ENCODE measurements at places on chromosomes 3 and 15. TPM values are rescaled to one million over a fixed set of nuclear protein-coding genes. Genes with fewer than 3 reads are reported as not detected.

DNA sequence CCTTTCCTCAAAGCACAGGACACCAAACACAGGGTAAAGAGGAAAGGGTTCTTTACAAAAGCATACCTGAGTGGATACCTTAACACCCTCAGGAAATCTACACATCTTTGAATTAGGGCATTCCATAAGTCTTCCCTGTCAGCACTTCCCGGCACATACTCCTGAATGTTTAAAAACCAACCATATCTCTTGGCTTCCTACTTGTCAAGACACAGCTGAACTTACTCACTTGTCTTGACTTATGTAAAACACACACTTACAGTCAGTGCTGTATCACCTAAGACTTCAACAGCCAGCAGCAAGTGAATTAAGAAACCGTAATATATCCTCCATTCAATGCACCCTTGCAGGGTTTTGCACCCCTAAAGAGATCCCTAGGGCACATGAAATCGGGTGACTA lies 17.5 kb downstream of the IL1RAP start:
- no peak overlapping the region for H3K4me3 ChIP-seq
- H3K4me1 ChIP-seq, result no peaks in the 10 kb centered on the region
- no peak for DNase-seq
- peaks cover 9% of the 10 kb centered on the region for H3K36me3 ChIP-seq

DNA sequence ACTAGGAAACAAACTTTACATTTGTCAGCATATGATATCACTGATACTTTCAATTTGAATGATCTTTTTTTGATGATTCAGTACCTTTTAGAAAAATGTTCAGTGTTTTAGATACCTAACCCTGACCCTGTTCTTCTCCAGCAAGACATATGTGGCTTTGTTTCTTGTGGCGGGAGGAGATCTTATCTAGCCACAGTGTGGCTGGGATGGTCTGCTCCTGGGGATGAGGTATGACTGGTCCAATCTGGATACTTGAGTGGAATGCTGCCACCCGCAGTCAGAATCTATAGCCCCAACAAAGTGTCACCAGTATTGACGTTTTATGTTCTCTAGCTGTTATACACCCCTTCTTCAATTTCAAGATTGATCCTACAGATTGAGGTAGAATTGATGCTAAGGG lies 439.0 kb upstream of the GOLIM4 start:
- H3K36me3 ChIP-seq, result no peaks in the 10 kb centered on the region
- no peak overlapping the region for H3K4me3 ChIP-seq
- no peaks in the 10 kb centered on the region for H3K4me1 ChIP-seq
- no peak for DNase-seq
- no peaks in the 10 kb centered on the region for H3K27me3 ChIP-seq

The SNRPA1 gene
- 109 TPM for total RNA-seq

The DUOX2 gene
- total RNA-seq, result not detected

The SENP8 gene
- total RNA-seq, result 1.3 TPM

The RLBP1 gene
- total RNA-seq, result not detected

- H3K4me1 ChIP-seq, result no peaks in the 10 kb centered on the region
- no peak overlapping the region for H3K4me3 ChIP-seq
- H3K36me3 ChIP-seq, result no peaks in the 10 kb centered on the region
- H3K27me3 ChIP-seq, result no peaks in the 10 kb centered on the region
- DNase-seq, result peak; percentile 39
- no peak overlapping the region for H3K27ac ChIP-seq
Measured at GRCh38 chr3:36700537-36701248, 63.7 kb downstream of the DCLK3 start.

The CTSH gene
- 54.8 TPM for total RNA-seq

DNA sequence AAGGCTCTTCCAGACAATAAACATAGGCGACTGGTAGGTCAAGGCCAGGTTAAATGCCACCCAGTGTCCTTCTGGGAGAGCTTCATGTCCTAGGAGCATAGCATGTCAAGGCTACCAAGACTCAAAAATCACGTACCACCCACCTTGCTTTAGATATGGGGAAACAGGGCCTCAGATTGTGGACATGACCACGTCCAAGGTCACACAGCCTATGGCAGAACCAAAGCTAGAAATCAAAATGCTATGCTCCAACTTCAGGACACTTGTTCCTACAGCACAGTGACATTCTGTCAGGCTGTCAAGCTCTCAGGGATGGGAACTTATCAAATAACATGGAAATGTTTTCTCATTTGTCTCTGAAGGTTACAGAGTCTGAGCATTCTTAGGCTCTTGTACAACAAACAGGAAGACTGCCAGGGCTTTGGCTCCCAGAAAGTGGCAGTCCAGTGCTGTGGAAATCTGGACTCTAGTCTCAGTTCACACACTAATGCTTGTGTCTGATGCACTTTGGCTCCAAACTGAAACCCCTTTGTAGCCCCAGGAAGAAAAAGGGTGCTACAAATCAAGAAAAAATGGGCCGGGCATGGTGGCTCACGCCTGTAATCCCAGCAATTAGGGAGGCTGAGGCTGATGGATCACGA lies 170.4 kb upstream of the LPP start:
- H3K36me3 ChIP-seq, result peaks cover 16% of the 10 kb centered on the region
- H3K4me1 ChIP-seq, result peaks cover 55% of the 10 kb centered on the region
- DNase-seq, result no peak

The CLDN11 gene
- total RNA-seq, result not detected

GRCh38 chr3:94615275-94616065 lies 552.6 kb downstream of the NSUN3 start:
- no peak for DNase-seq
- no peak overlapping the region for H3K27ac ChIP-seq
- no peaks in the 10 kb centered on the region for H3K27me3 ChIP-seq
- no peaks in the 10 kb centered on the region for H3K36me3 ChIP-seq
- no peaks in the 10 kb centered on the region for H3K4me1 ChIP-seq

GRCh38 chr3:79421273-79421672 lies 346.5 kb downstream of the ROBO1 start:
- no peaks in the 10 kb centered on the region for H3K27me3 ChIP-seq
- no peak overlapping the region for H3K4me3 ChIP-seq
- H3K36me3 ChIP-seq, result no peaks in the 10 kb centered on the region
- no peak overlapping the region for H3K27ac ChIP-seq
- DNase-seq, result no peak
- H3K4me1 ChIP-seq, result no peaks in the 10 kb centered on the region

- no peak overlapping the region for H3K27ac ChIP-seq
- no peaks in the 10 kb centered on the region for H3K4me1 ChIP-seq
- no peak overlapping the region for H3K4me3 ChIP-seq
- no peak for DNase-seq
- H3K36me3 ChIP-seq, result no peaks in the 10 kb centered on the region
Measured at GRCh38 chr3:109818081-109818480, 480.7 kb upstream of the DPPA4 start.

DNA sequence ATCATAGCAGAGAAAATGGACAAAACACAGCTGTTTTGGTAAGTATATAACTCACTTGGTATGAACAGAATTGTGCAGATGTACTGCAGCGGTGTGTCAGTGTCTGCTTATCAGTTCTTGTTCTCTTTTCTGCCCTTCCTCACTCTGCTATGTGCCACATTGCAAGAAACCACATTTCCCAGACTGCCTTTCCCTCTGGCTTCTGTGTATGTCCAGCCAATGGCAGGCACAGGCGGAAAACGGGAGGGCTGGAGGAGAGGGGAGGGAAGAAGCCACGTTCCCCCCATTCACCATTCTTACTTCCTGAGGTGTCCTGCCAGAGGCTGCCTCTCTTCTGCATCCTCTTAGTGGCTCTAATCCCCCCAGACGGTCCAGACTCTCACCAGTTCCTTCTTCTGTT lies 15.4 kb downstream of the HHLA2 start:
- H3K4me3 ChIP-seq, result no peak overlapping the region
- no peak for DNase-seq

GRCh38 chr3:14200276-14200675 lies 21.7 kb downstream of the LSM3 start:
- H3K27ac ChIP-seq, result no peak overlapping the region
- no peaks in the 10 kb centered on the region for H3K27me3 ChIP-seq
- DNase-seq, result no peak
- H3K4me1 ChIP-seq, result no peaks in the 10 kb centered on the region
- no peak overlapping the region for H3K4me3 ChIP-seq
- H3K36me3 ChIP-seq, result peaks cover 12% of the 10 kb centered on the region

DNA sequence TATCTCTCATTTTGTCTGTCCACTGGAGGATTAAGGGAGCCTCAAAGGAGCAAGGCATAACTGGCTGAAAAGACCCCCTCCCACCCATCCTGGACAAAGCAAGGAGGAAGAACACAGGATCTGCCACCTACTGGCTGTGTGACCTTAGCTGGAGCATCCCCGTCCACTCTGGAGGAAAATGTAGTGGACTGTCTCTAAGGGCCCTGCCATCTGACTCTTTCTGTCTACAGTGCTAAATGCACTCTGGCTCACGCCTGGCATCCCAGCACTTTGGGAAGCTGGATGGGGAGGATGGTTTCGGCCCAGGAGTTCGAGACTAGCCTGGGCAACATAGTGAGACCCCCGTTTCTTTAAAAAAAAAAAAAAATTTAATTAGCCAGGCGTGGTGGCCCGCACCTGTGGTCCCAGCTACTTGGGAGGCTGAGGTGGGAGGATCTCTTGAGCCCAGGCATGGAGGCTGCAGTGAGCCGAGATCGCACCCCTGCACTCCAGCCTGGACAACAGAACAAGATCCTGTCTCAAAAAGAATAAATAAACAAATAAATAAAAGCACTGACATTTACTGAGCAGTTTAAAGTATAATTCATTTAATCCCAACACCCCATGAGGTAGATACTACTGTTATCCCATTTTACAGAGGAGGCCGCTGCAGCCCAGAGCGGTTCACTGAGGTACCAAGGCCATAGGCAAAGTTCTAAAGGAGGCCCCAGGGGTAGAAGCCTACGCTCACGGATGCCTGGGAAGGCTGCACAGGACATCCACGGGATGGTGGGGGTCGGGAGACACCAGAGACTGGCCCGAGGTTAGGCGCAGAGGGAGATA lies 1.1 kb downstream of the TBC1D2B start:
- peaks cover 19% of the 10 kb centered on the region for H3K36me3 ChIP-seq
- peaks cover 50% of the 10 kb centered on the region for H3K4me1 ChIP-seq
- no peaks in the 10 kb centered on the region for H3K27me3 ChIP-seq
- peak overlapping the region; percentile 95 for H3K4me3 ChIP-seq
- H3K27ac ChIP-seq, result peak overlapping the region; percentile 87

The KLHL6 gene
- 40.4 TPM for total RNA-seq

The GHSR gene
- not detected for total RNA-seq

DNA sequence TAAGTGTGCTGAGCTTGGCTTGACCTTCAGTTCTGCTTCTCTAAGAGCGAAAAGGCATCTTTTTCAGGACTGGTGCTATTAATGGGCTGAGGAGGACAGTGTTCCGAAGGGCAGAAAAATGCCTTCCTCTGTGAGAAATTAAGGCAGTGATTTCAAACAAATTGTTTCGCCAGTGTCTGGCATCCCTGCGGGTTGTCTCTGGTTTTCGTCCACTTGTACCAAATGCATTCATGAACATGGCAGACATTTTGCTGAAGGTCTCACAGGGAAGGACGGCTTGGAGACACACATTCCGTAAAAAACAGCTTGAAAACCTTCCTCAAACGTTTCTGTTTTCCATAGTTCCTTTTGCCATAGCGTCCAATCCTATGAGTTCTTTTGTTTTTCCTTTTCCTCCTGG lies 57.1 kb downstream of the CEMIP start:
- DNase-seq, result no peak
- no peak overlapping the region for H3K4me3 ChIP-seq
- H3K4me1 ChIP-seq, result no peaks in the 10 kb centered on the region
- H3K36me3 ChIP-seq, result no peaks in the 10 kb centered on the region

DNA sequence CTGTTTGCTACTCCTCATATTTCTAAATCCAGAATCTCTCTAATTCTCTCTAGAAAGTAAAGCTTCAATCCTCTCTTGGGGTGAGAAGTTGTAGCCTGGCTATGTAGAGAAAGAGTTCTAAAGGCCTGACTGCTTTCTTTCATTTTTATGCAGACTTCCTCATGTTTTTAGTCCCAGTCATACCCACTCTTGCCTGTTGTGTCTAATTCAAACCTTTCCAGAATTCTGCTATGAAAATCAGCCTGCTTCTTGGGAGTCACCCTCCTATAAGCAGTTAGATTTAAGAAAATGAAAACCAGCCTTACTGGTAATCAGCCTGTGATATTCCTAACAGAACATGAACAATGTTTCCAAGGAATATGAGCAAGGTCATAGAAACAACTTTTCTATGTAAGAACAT lies 14.8 kb upstream of the ZNF639 start:
- H3K36me3 ChIP-seq, result no peaks in the 10 kb centered on the region
- no peak overlapping the region for H3K4me3 ChIP-seq
- DNase-seq, result no peak
- no peak overlapping the region for H3K27ac ChIP-seq
- H3K4me1 ChIP-seq, result no peaks in the 10 kb centered on the region

DNA sequence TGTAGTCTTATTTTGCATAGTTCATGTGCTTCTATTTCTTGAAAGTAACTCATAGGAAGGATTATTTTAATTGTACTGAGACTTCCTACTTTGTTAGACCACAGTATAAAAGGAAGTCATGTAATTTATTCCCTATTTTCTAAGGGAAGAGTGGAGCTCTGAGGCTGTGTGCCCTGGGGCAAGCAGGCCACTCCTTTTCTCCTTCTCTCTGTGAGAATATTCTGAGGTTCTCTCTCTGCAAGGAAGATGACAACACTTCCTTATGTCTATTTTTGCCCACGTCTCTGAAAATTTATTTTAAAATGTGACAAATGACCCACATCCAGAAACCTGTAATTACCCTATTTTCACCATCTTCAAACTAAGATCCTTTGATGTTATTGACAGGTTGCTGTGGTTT lies 11.0 kb downstream of the KCTD6 start:
- H3K27ac ChIP-seq, result no peak overlapping the region
- H3K27me3 ChIP-seq, result no peaks in the 10 kb centered on the region
- no peak for DNase-seq
- H3K36me3 ChIP-seq, result peaks cover 18% of the 10 kb centered on the region

GRCh38 chr15:90597577-90597976 lies 67.9 kb downstream of the CRTC3 start:
- peak overlapping the region; percentile 39 for H3K4me3 ChIP-seq
- no peaks in the 10 kb centered on the region for H3K27me3 ChIP-seq
- peaks cover 82% of the 10 kb centered on the region for H3K4me1 ChIP-seq
- H3K36me3 ChIP-seq, result peaks cover 82% of the 10 kb centered on the region

The RTP1 gene
- total RNA-seq, result not detected

DNA sequence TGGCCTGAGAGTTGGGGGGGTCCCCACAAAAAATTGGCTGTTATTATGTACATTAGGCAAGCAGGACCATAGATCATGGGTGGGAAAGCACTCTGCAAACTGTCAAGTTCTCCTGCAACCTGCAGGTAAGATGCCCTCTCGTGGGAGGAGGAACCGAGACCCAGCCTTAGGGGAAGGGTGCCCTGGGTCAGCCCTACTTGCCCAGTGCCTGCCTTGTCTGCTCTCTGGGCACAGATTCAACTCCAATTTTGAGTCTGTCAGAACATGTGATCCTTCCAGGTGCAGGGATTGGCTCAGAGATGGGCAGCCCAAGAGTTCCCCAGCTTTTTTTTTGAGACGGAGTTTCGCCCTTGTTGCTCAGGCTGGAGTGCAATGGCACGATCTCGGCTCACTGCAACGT lies 99.2 kb downstream of the PLXNA1 start:
- H3K36me3 ChIP-seq, result no peaks in the 10 kb centered on the region
- H3K4me3 ChIP-seq, result no peak overlapping the region
- DNase-seq, result no peak
- no peak overlapping the region for H3K27ac ChIP-seq
- H3K27me3 ChIP-seq, result no peaks in the 10 kb centered on the region
- H3K4me1 ChIP-seq, result no peaks in the 10 kb centered on the region

The RHOV gene
- not detected for total RNA-seq

The TUSC7 gene
- total RNA-seq, result not detected

The DAPK2 gene
- total RNA-seq, result 0.87 TPM

Measured in activated CD4-positive, alpha-beta T cell treated with anti-CD3 and anti-CD28 coated beads, Interleukin-2, amount 10 ng/mL, durations not matched to agents 7 days and 5 days (primary cell).